Activated CD8-positive, alpha-beta memory T cell treated with anti-CD3 and anti-CD28 coated beads for 4 hours (primary cell): ENCODE measurements at places on chromosomes 5 and 9.

- no peak for DNase-seq
Observed at GRCh38 chr9:89191004-89191403, 12.4 kb upstream of the SHC3 start.

DNA sequence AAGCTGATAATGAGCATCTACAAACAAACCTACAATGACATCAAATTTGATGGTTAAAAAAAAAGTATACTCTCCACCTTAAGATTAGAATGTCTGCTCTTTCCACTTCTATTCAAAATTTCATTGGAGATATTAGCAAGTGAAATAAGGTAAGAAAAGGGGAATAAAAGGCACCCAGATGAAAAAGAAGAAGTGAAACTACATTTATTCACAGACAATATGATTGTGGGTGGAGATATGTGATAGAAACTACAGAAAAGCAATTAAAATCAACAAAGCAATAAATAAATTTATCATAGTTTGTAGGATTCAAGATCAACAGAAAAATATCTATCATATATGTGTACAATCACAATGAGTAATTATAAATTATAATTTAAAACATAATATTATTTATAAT is 395.1 kb upstream of the CCNH start:
- DNase-seq, result no peak

GRCh38 chr5:20445326-20445860 is 457.4 kb upstream of the CDH18 start:
- no peak for DNase-seq

- DNase-seq, result no peak
Observed at GRCh38 chr5:174733091-174733690, 8.8 kb downstream of the MSX2 start.

DNA sequence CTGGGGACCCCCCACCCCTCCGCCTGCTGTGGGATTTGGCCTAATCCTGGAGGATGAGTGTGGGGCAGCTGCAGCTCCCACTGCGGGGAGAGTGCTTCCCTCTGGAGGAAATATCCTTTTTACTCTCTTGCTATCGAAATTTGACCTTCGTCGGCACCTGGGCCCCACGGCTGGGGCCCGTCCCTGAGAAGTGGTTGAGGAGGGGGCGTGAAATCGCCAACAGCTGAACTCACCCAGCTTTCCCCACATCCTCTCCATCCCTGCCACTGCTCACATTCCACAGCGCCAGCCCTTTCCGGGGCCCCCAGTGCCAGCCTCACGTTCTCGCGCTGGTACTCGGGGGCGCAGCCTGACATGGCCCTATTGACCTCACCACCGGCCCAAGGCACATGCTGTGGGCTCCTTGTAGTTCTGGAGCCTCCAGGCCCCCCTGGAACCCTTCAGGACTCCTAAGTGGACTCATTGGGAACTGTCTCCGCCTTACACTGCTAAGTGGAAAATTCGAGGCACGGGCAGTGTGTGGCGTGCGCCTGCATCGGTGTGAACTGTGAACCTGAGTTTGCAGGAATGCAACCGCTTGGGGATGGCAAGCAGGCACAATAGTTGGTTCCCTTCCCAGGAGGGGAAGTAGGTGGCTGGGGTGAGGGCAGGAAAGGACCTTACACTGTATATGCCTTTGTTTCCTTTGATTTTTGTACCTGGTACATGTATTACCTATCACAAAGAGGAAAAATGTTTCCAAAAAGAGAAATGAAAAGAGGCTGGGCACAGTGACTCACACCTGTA is 19.2 kb downstream of the FGFR4 start:
- DNase-seq, result no peak

GRCh38 chr5:171592076-171592475 is 172.6 kb downstream of the FGF18 start:
- DNase-seq, result no peak

GRCh38 chr5:31415009-31415923 is 116.6 kb downstream of the DROSHA start:
- no peak for DNase-seq

DNA sequence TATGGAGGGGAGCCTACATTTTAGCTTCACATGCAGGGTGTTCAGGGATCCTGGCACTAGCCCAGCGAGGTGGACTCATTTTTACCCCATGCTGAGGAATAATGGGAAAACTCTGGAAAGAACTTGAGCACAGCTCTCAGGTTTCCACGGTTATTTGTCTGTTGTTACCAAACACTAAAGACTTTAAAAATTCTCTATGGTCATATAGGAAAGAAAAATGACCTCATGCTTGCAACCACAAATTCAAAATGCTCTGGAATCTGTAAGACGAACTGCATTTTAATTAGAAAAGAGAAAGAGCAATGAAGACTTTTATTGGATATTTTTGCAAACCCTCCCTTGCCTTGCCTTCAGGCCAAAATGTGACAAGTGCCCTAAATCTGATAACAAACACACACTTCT is 606.9 kb downstream of the EBF1 start:
- DNase-seq, result no peak

- DNase-seq, result no peak
Observed at GRCh38 chr9:76090909-76091308, 200.4 kb downstream of the PCSK5 start.

DNA sequence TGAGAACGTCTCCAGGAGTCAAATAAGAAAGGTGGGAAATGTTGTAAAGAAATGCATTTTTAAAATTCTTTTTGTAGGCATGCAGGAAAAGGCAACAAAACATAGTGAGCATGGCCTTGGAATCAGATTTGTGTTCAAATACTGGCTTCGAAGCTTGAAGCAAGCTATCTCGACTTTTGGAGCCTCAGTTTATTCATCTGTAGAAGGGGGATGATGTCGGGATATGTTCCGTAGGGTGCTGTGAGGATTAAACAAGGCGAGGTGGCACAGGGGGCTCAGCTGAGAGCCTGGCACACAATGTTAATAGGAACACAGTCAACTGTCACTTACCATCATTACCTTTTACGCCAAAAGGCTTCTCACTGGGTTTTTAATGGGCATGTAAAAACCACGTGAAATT is 4.8 kb downstream of the ADAMTS2 start:
- DNase-seq, result no peak

GRCh38 chr9:2741441-2742158 is 24.3 kb downstream of the KCNV2 start:
- no peak for DNase-seq

GRCh38 chr9:36935332-36935731 is 98.7 kb downstream of the PAX5 start:
- DNase-seq, result no peak

DNA sequence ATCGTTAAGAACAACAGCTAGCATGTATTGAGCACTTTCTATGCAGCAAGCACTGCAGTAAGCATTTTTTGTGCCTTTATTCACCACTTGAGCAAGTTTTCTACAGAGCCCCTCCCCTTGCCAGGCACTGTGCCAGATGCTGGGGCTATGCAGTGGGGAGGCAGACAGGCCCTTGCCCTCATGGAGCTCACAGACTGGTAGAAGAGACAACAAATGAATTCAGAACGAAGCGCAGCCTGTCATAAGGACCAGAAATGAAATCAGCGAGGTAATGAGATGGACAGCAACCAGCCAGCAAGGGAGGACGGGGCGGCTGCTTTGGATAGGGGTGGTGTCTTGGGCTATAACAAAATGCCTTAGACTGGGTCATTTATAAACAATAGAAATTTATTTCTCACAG is 68.8 kb downstream of the C9orf50 start:
- no peak for DNase-seq

GRCh38 chr9:132408521-132408920 is 1.5 kb upstream of the CFAP77 start:
- DNase-seq, result no peak

DNA sequence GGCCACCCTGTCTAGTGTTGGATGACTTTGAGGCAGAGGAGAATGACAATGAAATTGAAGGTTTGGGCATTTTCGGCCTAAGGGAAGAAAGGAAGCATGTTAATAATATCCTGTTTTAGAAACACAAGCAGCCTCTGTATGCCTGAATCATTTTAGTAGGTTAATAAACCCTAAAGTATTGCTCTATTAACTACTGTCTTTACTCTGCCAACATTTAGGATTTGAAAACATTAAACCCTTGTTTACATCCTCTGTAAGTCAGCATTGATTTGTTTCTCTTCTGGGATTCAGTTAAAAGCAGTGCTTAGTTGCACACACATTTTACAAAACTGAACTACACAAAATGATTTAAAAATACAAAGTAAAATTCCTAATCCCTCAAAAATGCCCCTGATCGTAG is 358.9 kb downstream of the ARRDC3 start:
- DNase-seq, result no peak

- no peak for DNase-seq
Observed at GRCh38 chr5:114360816-114361723, 800 bp upstream of the KCNN2 start.

- DNase-seq, result no peak
Observed at GRCh38 chr5:33362915-33363314, 77.8 kb upstream of the TARS1 start.

- no peak for DNase-seq
Observed at GRCh38 chr9:34211395-34211794, 32.6 kb downstream of the UBAP1 start.

- no peak for DNase-seq
Observed at GRCh38 chr5:154801083-154801482, 45.9 kb downstream of the LARP1 start.

DNA sequence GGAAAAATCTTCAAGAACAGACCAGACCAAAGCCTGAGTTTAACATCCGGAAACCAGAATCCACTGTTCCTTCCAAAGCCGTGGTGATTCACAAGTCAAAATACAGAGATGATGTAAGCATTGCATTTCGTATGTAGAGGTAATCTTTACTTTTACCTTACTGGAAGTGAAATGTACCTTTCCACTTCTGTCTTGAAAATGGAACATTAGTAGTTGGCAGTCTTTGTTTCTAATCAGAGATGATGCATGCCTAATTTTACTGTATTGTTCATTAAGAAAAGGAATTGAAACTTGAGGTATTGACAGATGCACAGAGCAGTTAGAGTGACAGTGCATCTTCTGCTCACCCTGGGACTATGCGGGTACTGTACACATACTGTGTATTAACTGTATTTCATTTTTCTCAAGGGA is 34.6 kb downstream of the HABP4 start:
- DNase-seq, result no peak

DNA sequence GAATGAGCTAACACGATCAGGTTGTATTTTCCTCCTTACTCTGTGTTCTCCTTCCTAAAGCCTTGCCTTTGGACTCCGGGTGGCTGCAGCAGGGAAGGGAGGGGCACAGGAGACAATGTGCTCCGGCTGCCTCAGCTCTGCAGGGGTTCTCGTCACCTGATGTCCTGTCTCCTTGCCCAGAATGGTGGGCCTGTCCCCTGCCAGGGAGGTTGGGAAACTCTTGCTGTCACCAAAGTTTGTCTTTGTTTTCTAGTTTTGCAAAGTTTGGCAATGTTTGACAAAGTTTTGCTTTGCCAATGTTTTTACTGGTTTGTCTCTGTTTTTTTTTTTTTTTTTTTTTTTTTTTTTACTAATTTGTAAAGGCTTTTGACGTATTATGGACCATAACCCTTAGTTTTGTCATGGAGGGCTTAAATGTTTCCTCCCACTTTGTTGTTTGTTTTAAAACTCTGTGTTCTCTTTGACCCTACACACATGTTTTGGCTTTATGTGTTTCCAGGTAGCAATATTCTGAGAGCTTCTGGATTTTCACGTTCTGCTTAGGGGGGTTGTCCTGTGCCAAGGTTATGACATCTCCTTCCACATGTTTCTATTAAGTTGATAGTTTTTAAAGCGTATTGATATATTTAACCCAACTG is 49.3 kb downstream of the GADD45G start:
- DNase-seq, result no peak

DNA sequence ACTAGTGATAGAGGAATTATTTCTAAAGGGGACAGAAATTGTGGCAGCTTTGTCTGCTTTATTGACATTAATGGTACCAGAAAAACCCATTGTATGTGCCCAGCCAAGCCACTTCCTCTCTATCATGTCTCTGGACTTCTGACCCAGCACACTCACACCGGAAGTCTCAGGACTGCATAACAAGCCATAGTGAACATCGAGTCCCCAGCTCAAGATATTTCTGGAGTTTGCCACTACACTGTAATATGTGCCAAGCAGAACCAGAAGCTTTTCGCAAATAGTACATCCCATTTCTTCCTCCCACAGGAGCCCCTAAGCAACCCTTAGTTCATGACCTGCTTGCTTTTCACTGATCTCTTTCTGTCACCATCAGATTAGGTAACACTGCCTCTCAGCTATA is 187.4 kb upstream of the GHR start:
- DNase-seq, result no peak

GRCh38 chr9:134272302-134273023 is 53.8 kb upstream of the RXRA start:
- DNase-seq, result no peak

DNA sequence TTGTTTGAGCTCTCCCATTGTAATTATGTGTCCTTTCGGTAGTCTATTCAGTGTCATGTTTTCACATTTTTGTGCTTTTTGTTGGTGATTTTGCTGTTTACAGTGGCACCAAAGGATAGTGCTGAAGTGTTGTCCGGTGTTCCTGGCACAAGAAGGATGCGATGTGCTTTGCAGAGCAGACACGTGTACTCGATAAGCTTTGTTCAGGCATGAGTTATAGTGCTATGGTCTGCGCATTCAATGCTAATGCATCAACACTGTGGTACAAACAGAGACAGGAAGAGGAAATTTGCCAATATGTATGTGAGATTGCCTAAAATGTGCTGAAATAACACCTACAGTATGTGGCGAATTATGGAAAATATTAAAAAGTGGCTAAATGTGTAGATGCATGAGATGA is 913.4 kb upstream of the ACO1 start:
- DNase-seq, result no peak

DNA sequence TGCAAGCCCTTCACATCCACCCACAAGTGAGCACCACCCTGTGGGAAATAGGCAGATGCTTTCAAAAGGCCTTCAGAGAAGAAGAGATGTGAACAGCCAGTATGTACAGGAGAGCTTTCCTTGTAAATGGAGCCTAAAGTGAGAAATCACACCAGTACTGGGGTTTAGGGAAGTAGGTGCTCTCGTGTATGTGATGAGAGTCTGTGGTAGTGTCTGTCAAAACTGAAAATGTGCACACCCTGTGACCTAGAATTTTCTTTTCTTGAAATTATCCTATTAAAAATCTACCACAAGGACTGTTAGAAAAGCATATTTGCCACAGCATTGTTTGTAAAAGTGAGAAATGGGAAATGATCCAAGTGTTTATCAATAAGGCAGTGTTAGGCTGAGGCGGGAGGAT is 16.6 kb downstream of the OTULINL start:
- no peak for DNase-seq

- no peak for DNase-seq
Observed at GRCh38 chr9:79382458-79382857, 189.3 kb upstream of the TLE4 start.

DNA sequence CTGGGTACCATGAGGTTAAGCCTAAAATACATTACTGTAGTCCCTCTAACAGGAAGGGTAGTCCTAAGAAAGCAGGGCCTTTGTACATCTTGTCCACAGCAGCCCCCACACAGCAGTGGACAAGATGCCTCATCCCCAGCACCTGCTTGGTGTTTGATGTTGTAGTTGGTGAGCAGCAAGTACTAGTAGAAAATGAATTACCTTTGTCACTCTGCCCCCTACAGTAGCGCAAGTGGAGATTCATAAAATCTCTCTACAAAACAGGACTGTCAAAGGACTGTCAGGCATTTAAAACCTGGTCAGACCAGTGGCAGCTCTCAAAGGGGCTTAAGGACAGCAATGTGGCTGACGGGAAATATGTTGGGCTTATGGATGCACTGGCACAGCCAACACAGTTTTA is 122.5 kb downstream of the TMEM174 start:
- DNase-seq, result no peak

- no peak for DNase-seq
Observed at GRCh38 chr9:18149471-18150011, 324.4 kb upstream of the ADAMTSL1 start.
